ENCODE measurements at places on chromosomes 1 and 21.

GRCh38 chr1:175536921-175537320 is 206.5 kb downstream of the TNR start:
- no peak for DNase-seq

- DNase-seq = no peak
Observed at GRCh38 chr1:200035956-200036618, 8.6 kb downstream of the NR5A2 start.

- no peak for DNase-seq
Observed at GRCh38 chr1:8578132-8578877, 239.1 kb downstream of the RERE start.

DNA sequence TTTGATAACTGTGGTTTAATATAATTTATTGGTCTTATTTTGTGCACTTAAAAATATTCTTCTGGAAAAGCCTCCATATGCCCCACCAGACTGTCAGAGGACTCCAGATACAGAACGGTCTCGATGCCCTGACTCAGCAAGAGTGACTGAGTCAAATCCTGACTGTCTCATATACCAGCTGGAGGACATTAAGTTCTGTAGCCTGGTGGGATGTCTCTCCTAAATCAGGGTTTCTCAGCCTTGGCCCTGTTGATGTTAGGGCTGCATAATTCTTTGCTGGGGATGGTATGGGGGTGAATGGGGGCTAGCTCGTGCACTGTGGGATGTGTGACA is 67.7 kb upstream of the TLR5 start:
- no peak for DNase-seq

DNA sequence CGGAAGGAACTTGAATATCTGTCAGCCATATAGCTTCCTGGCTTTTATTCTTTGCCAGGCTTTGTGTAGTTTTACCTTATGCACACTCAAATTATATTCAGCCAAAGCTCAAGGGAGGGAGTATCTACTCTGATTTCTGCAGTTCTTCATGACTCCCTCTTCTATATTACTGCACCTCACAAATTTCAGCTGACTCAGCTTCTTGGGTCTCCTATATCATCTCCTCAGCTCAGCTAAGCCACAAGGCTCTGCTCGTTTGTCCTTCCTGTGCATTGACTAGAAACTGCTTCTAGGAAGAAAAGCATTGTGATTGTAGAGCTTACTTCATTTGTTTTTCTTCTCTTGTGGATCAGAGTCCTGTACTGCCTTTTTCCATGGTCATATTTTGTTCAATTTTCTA is 37.4 kb downstream of the BTBD8 start:
- no peak for DNase-seq

DNA sequence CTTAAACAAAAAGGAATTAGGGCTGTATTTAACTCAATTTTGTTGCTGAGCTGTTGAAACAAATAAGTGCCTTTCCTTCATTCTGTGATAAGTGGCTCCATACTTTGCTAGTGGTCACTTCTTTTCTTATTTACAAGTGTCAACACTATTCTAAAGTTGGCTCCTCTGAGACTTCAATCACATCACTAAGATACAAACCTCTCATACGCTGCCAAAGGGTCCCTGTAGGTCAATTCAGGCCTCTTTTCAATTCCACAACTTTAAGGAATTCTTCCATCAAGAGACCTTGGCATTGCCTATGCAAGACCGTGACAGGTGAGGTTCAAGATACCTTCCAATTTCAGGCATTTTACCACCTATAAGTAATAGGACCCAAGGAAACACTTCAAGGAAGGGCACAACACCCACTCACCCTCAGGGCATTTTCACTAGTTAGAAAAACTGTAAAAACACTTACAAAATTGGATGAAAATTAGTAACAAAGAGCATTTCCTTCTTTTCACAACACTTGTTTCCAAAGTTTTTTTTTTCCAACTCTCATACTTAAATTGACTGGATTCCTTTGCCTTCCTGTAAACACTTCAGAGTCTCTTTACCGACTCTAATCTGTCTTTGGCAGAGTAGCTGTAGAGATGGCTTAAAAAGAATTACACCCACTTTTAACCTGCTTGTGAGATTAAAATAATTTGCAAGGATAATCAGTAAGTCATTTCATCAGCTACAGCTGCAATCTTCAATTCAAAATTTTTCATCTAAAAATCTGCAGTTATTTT is 24.5 kb downstream of the SERBP1 start:
- no peak for DNase-seq

GRCh38 chr1:33985656-33986055 is 121.8 kb downstream of the HMGB4 start:
- no peak for DNase-seq

DNA sequence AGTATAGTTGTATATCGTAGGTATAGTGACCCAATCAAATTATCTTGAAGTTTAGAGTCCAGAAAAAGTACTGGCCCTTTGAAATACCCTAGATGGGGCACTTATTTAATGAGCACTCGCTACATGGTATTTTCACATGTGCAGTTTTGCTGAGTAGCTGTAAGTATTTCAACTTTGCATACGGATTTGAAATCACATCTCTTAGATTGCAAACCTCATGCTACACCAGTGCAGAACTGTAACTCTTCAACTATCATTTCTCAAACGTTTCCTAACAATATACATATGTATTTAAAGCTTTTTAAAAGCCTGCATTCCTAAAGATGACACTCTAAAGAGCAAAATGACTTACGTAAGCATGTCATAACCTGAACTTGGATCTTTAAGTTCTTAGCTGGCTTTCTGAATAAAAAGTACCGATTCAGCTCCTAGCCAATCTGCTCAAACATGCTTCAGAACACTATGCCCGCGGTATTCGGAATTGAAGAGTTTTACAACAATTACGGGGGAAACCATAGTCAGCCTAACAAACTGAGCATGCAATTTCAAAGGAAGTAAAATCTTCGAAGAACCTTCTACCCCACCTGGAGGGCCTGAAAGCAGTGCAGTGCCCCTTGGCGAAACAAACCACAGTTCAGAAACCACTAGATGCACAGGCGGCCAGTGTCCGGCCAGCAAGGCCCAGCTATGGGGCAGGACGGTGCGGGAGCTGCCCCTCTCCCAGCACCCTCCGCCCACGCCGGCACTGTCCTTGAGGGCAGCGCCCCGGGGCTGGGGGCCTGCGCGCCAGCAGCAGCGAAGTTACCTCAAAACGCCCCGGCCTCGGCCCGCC is 863 bp downstream of the FH start:
- DNase-seq = no peak

- no peak for DNase-seq
Observed at GRCh38 chr1:59738152-59738551, 76.6 kb upstream of the HOOK1 start.

GRCh38 chr1:23567629-23567995 is 8.3 kb upstream of the ID3 start:
- DNase-seq = no peak

Measured in activated T-helper 1 cell treated with anti-CD3 and anti-CD28 coated beads, Interleukin-2, amount 50 U/mL, for 16 hours (primary cell).